ENCODE measurements at places on chromosomes 6 and 20. TPM values are rescaled to one million over a fixed set of nuclear protein-coding genes. Genes with fewer than 3 reads are reported as not detected.

DNA sequence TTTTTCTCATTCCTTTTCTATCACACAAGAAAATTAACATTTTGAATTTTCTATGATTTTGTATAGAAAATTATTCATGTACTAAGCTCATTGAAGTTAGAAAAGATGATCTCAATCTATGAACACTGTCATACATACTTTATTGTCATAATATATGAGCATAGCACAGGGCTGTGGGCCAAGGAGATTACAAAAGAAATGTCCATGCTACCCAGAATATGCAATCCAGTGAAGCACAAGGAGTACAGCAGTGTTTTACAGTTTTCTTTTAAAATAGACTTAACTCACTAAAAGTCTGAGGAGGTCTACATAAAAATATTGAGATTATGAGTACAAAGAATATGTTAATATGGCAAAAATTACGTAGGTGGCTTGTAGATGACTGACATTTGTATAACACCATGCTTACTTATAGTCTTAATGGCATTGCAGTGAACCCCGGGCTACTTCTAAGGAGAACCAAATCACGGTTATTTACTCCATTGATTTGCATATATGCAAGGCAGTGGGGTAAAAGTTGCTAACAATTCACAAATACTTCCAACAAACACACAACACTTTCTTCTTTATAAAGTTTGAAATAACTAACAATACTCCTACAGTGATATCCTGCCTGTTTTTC, 257.1 kb downstream of the BCKDHB start:
- no peak for DNase-seq

GRCh38 chr6:167401525-167402194, 76.8 kb downstream of the TTLL2 start:
- no peak for DNase-seq

DNA sequence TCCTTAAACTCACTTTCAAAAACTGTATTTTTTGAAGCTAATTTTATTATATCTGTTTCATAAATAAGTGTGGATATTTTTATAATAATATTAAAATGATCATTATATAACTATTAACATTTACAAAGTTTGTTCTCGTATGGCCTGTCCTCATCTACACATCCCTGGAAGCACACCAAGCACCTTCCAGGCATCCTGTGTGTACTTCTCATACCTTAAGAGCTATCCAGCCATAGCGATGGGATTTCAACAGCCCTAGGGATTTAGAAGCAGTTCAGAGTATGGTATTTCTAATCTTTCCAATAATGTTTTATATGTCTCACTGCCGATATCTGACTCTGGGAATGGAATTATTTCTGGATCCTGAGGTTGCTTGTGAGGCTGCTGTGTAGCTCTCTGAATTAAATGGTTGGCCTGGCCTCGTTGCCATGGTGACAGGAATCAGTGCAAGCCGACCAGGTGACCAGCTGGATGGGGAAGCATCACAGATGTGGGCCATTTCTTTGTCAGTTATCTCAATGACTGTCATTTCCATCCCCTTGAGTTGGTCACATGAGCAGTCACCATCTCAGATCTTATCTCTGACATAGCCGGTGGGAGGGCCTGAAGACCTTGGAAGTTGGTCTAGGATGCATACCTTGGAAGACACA, 265.2 kb upstream of the RIN2 start:
- no peak for DNase-seq

- DNase-seq, result no peak
Measured at GRCh38 chr6:31776989-31777666, at the start of gene VWA7. Gene VWA7, minus strand, starts transcription at chr6:31777328. Its CDS starts 549 bp downstream, at chr6:31776779.

DNA sequence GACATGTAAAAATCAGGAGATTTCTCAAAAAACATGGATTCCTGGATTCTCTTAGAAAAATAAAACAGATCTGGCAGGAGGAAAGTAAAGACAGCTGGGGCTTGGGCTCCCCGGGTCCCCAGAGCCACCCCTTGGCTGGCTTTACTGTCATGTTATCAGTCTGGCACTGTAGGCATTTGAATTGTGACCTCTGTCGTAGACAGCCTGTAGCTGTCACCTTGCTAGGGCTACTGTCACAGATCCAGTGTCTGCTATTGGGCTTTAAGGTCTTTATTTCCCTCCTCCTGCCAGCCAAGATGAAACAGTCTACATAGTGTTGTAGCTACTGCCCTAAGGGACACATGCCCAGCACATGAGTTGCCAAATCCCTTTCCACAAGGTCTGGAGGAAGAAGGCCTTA, 37.5 kb downstream of the ABRACL start:
- no peak for DNase-seq

GRCh38 chr20:34083137-34083536, 28.9 kb downstream of the EIF2S2 start:
- no peak for DNase-seq

GRCh38 chr6:24838994-24839393, 40.3 kb upstream of the ARMH2 start:
- no peak for DNase-seq

DNA sequence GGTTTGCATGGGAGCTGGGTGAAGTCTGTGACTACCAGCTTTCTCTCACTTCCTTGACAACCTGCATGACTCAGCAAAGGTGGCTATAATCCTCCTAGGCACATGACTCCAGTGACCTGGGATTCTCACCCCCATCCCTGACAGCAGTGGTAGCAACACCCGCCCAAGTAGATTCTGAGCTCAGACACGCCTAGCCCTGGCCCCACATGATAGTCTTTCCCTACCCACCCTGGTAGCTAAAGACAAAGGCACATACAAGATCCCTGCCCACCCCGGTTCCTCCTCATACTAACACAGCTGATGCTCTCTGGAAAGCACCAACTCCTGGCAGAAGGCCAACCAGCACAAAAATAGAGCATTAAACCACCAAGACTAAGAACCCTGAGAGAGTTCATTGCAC, 25.9 kb upstream of the CRISP1 start:
- DNase-seq, result no peak

DNA sequence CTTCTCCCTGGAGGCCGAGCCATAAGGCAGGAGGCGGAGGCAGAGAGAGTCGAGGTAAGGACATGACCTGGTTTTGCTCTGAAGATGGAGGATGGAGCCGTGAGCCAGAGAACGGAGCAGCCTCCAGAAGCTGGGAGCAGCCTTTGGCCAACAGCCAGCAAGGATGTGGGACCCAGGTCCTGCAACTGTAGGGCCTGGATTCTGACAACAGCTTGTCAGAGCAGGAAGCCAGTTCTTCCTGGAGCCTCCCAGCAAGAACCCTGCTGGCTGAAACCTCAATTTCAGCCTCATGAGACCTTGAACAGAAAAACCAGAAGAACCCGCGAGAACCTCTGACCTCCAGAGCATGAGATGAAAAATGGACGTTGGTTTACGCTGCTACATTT, 13.4 kb upstream of the MRGBP start:
- DNase-seq, result no peak

DNA sequence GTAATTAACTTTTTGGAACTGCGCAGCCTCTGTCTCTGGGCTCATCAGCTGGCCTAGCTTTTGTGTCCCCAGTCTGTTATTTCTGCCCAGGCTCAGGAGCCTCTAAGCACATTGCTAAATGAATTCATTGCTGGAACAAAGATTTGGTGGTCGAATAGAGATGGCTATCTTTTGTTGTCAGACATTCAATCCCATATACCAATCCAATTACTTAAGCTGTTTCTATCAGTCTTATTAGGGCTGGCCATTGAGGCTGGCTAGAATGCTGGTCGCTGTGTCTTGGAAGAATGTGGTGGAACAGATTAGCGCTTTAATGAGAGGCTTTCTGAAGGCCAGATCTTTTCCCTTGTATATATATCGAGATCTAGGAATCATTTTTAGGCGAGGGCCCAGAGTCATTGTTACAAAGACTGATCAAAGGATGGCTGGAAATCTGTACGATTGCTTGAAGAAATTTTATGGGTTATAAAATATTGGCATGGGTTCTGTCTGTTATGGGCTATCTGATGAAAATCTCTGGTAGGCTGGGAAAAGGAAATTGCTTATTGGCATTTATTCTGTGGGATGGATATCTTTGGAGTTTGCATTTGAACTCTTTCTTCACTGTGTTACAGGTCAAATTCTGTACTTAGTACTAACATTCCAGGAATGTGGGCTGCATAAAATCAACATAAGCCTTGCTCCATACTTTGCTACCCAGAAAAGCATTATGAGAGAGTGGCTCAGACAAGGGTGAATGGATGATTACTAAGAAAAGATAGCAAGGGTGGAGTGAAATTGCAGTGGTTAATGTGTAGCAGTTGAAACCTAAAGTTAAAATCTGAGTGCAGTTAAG, 34.8 kb upstream of the JAG1 start:
- no peak for DNase-seq

DNA sequence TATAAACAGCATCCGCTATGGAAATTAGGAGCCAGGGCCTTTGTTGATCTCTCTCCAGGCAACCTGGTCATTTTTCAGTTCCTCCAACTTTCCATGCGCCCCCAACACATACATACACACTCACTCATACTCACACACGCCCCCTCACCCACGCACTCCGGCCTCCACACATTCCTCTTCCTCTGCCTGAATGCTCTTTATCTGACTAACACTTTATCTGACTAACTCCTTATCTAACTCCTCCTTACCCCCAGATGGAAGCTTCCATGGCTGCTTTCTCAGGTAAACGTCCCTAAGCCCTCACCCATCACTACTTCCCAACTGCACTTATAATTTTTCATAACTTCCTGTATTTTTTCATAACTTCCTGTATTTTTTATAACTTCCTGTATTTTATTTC, 17.4 kb downstream of the CASS4 start:
- no peak for DNase-seq

DNA sequence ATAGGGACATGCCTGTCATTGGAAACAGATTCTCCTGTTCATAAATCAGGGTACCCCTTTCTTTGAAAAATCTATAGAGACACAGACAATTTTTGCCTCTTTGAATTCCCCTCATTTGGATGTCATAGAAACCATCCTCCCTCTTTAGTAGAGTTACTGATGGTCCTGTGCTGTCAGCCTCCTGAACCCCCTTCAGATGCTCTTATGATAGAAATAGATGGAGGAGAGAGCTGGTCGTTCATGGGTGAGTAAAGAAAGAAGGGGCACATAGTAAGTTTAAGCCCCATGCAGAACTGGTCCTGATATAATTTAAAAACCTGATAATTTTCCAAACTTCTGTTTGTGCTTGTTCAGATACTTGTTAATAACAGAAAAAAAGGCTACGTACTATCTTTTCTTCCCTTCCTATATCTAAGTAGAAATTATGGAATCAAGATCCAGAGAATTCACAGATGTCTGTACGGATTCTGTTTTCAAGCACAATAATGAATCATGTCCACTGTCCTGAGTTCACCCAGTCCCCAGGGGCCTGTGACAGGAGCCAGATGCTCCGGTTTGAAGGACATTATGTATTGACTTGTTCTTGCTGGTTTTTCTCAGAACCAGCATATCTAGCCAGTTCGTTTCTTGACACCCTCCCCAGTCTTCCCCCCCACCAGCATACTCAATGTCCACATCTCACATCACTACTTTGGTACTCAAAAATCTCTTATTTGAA, 78.1 kb downstream of the NCOA7 start:
- DNase-seq, result no peak

GRCh38 chr6:7445885-7446461, 56.4 kb downstream of the RIOK1 start:
- DNase-seq, result no peak

- DNase-seq, result no peak
Measured at GRCh38 chr6:157259443-157259842, 63.9 kb downstream of the TMEM242 start.

DNA sequence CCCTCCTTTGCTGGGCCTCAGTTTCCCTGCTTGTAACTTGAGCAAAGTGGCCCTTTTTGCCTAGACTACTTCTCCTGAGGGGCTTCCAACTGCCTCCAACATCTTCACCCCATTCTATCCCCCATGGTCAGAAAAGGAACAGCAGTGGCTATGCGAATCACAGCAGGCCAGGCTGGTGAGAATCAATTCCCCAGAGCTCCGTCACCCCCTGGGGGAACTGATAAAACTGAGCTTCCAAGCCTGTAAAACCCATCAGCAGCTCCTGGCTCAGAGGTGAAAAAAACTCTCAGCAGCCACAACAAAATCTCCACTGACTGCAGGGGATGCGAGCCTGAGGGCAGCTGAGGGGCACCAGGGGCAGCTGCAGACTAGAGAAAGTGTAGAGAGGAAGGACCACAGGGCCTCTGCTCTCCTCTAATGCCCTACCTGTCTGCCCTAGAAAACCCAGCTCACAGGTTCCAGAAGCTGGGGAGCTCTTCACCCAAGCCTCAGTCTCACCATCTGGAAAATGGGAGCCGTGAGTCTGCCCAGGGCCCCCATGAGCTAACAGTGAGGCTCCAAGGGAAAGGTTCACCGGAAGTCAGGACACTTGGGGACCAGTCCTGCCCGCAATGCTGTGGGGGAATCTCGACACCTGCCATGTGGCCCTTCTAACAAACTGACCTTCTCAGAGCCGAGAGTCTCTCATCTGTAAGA, 120.6 kb downstream of the GRM4 start:
- no peak for DNase-seq

GRCh38 chr6:99022039-99022609, 74.4 kb upstream of the FBXL4 start:
- no peak for DNase-seq

DNA sequence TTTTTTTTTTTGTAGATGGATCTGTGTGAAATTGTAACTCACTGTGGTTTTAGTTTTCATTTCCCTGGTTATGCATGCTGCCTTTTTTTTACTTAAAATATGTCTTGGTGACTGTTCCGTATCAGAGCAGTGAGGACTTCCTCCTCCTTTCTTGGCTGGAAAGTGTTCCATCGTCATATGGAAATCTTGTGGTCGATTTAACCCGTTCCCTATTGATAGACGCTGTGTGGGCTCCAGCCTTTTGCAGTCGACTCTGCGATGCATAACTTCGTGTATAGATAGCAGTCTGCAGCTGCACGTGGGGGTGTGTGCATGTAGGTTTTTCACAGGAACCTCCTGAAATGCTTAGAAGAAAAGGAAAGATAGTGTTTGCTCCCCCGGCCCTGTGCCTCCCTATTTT, 28.1 kb upstream of the PNPLA1 start:
- DNase-seq, result no peak

SYNJ2 gene
- total RNA-seq, result 2.9 TPM

PRR18 gene
- total RNA-seq, result 0.16 TPM

HRH3 gene
- total RNA-seq, result 0.86 TPM

FAXC gene
- total RNA-seq, result 26.7 TPM

FOXF2 gene
- total RNA-seq, result not detected

LPA gene
- 0.43 TPM for total RNA-seq

KHDC3L gene
- not detected for total RNA-seq

SAPCD1 gene
- 25.1 TPM for total RNA-seq

FAM217A gene
- total RNA-seq, result not detected

MLIP gene
- not detected for total RNA-seq
